CMK (cell line): ENCODE measurements at places on chromosomes 3 and 15.

- no peak for DNase-seq
Measured at GRCh38 chr15:87667643-87668042, 588.9 kb downstream of the NTRK3 start.

DNA sequence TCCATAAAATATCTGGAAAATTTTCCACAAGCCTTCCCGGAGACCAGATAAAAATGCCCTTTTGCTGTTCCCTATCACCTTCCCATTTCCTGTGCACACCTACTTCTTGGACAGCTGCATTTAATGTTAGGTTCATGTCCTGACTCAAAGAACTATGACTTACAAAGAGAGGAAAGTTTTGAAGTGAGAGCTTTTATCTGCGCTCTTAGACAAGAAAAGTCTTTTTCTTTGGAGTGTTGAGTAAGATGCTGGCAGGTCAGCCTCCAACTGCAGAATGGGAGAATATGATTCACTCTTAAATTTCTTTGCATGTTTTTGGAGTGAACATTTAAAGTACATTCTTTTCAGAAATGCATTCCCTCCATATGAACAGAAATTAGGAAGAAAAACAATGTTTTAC, 147.3 kb upstream of the DPH6 start:
- no peak for DNase-seq

- no peak for DNase-seq
Measured at GRCh38 chr15:62262305-62262941, 97.3 kb upstream of the C2CD4B start.

DNA sequence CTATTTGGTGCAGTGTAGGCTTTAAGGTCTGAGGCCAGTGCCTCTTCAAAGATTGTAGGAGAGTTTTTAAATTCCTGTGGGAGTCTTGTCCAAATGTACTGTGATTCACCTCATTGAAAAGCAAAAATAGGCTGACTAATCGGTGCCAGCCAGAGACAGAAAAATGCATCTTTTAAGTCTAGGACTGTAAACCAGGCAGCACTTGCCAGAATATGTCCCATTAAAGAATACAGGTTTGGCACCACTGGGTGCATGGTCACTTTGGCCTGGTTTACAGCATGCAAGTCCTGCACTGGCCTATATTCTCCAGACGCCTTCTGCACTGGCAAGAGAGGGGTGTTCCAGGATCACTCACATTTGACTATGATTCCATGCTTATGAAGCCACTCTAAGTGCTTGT, 20.3 kb upstream of the NOX5 start:
- no peak for DNase-seq

DNA sequence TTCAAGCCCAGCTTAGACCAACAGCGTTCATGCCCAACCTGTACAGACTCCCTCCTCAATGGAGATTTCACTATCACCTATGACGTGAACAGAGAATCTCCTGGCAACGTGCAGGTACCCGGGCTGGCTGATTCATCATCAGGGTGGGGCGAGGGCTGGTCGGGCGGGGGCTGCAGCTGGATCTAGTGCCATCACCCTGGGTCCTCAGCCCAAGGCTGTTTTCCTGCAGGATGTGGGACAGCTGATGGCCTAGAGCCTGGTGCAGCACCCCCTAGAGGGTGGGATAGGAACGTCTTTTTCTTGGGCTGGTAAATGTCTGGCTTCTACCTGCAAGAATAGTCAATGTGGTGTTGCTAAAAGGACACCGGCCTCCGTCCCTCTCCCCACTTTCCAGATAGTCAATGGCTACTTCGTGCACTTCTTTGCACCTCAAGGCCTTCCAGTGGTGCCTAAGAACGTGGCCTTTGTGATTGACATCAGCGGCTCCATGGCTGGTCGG, 4.4 kb downstream of the ITIH3 start:
- no peak for DNase-seq

DNA sequence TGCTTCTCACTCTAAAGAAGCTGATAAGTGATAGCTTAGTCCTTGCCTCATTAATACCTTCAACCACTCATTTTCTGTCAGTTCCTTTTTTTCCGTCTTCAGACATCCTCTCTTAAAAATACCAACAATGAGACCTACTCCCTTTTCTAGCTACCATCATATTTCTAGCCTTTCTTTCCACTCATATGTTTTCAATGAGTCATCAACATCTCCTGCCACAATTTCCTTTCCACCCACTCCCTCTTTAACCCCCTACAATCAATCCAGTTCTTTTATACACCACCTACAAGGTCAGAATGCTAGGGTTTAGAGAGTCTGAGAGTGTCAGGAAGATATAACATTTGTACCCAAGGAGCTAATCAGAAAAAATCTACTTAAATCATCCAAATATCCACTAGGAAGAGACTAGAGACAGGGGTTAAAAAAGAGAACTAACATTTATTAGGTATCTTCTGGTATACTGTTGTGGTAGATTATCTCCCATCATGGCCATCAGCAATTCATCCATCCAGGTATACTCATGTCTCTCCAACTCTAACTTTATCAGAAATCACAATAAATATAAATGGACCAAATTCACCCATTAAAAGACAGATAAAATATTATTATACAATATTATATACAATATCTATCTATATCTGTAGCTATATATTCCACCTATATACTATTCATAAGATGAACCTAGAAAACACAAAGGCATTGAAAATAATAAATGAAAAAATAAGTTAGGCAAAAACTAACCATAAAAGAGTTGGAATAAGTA, 42.5 kb downstream of the MYLK start:
- DNase-seq, result no peak

GRCh38 chr3:127835993-127836882, 13.9 kb upstream of the MGLL start:
- DNase-seq, result no peak

- DNase-seq, result no peak
Measured at GRCh38 chr15:25689592-25689991, 173.5 kb downstream of the ATP10A start.

DNA sequence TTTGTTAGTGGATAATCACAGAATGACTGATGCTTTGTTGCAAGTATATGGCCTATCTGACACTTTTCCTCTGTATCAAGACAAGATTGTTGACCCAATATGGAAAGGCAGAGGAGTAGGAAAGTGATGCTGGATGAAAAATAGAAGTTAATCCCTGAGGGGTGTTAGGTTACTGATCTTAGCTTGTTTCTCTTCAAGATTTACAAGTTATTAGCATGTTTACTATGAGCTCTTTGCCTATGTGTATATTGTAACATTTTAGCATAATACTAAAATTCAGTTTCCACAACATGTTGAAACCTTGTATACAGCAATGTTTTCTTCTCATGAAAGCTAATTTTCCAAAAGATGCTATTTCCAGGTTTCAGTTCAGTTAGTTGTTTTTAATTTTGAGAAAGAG, 120.4 kb upstream of the CCNL1 start:
- DNase-seq, result no peak

DNA sequence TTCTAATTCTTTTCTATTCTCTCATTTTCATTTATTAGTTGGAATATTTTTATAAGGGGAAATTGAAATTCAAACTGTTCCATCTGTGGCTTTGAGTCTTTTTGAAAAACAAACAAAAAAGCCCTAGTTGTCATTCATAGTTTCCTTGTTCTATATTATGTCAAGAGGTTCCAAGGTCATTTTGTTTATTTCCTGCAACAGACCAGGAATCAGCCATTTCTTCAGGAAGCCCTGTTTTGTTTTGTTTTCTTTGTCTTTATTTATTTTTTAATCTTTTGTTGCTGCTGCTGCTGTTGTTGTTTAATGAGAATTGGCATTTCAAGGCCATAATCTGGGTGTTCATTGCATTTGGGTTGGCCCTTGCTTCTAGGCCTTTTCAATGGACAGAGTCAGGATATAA, 14.8 kb downstream of the LNP1 start:
- DNase-seq, result no peak

GRCh38 chr3:66066963-66067617, 28.4 kb upstream of the MAGI1 start:
- no peak for DNase-seq

GRCh38 chr3:42504334-42505127, 2.1 kb downstream of the VIPR1 start:
- DNase-seq, result no peak

GRCh38 chr15:98853161-98853560, 154.4 kb downstream of the PGPEP1L start:
- DNase-seq, result peak; percentile 92

GRCh38 chr3:116166121-116166520, 279.2 kb downstream of the LSAMP start:
- no peak for DNase-seq

DNA sequence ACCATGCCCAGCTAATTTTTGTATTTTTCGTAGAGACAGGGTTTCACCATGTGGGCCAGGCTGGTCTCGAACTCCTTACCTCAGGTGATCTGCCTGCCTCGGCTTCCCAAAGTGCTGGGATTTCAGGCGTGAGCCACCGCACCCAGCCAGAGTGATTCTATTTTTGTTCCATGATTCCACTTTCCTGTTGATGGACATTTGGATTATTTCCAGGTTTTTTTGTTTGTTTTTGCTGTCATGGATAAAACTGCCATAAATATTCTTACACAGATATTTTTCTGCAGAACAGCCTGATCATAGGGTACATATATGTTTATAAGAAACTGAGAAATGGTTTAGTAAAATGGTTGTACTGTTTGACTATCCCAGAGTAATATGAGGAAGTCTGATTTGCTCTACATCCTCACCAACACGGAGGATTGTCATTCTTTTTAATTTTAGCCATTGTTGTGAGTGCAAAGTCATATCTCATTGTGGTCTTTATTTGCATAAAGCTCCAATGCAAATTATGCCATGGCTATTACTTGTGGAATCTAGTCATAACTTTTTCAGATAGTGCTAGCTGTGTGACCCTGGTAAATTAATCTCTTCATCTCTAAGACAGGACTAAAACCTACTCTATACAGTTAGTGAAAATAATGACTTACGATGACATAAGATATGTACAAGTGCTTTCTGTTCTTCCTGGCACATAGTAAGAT, 42.7 kb downstream of the MAP6D1 start:
- no peak for DNase-seq

DNA sequence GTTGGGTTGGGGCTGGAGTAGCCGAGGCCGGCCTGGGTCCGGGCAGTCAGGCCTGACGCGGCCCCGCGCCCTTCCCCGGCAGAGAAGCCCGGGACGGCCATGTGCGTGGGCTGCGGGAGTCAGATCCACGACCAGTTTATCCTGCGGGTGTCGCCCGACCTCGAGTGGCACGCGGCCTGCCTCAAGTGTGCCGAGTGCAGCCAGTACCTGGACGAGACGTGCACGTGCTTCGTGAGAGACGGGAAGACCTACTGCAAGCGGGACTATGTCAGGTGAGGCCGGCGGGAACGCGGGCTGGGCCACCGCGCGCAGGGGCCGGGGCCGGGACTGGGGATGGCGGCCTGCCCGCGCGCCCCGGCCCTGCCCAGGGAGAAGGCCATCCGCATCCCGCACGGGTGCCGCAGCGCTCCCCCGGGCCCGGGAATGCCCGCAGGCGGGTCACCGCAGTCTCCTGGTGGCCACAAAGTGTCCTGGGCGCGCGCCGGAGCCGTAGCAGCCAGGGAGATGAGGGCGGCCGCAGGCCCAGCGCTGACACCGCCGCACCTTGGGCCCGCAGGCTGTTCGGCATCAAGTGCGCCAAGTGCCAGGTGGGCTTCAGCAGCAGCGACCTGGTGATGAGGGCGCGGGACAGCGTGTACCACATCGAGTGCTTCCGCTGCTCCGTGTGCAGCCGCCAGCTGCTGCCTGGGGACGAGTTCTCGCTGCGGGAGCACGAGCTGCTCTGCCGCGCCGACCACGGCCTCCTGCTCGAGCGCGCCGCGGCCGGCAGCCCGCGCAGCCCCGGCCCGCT, 1.3 kb downstream of the ISL2 start:
- DNase-seq, result no peak

- no peak for DNase-seq
Measured at GRCh38 chr3:33392703-33393125, 47.5 kb downstream of the UBP1 start.

- DNase-seq, result peak; percentile 15
Measured at GRCh38 chr3:119891944-119892721, 110.2 kb downstream of the NR1I2 start.
